Bone marrow (tissue), 2 donors: ENCODE measurements at places on chromosomes 12 and 14.
A peak's percentile ranks its signal among the peaks of the same experiment; 100 is the strongest.

DNA sequence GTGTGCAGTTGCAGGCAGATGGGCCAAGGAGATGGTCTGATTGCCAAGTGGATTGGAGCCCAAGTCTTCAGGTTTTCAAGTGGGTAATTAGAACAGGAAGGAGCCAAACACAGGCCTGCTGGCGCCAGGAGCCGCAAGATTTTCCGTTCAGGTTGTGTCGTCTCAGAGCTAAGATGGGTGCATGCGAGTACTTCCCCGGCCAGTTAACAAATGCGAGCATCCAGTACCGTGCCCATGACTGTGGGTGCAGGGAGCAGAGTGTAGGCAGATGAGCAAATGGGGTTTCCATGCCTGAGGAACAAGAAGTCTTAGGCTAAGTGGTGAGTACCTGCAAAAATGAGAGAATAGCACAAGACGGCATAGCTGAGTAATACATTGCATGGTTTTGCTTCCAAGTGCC, 90.5 kb downstream of the CHST11 start:
- DNase-seq = no peak

- DNase-seq = no peak
These were observed 175.1 kb downstream of the NRXN3 start for GRCh38 chr14:78345131-78345744.

GRCh38 chr14:74275241-74275841, 27.4 kb downstream of the ABCD4 start:
- no peak for DNase-seq

DNA sequence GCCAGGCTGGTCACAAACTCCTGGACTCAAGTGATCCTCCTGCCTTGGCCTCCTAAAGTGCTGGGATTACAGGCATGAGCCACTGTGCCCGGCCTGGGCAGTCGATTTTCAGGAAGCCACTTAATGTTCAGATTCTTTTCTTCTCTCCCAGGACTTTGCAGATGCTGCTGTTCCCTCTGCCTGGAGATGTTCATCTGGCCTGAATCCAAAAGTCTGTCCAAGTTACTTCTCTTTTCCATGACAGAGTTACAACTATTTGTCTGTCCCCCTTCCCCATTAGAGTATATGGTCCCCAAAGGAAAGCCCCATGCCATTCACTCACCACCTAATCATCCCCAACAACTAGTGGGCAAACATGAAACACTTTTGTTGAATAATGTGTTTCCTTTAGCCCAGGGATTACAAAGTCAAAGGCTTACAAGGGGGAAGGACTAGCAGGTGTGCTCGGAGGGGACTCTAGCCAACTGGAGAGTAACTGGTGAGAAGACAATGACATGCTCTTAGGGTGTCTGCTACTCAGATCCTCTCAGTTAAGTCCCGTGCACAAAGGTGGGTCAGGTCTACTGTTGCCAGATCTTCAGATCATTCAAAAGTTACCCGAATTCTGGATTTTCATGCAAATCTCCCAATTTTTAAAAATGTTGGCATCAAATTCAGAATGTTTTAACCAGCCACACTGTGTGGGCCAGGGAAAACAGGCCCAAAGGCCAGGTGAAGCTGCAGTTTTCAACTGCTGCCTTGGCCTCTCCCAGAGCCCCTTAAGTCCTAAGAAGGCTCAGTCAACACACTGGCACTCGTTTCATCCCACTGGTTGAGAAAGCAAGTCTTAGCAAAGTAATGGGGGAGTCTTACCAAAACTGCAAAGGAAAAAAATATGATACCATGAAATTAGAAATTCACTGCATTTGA, 29.6 kb downstream of the NUDT4 start:
- DNase-seq = no peak

GRCh38 chr12:43692064-43692463, 66.5 kb downstream of the PUS7L start:
- DNase-seq = no peak

GRCh38 chr12:50065726-50066310, 8.4 kb downstream of the ASIC1 start:
- DNase-seq = no peak

- DNase-seq = no peak
These were observed 86.1 kb downstream of the ALG10 start for GRCh38 chr12:34108405-34108803.

DNA sequence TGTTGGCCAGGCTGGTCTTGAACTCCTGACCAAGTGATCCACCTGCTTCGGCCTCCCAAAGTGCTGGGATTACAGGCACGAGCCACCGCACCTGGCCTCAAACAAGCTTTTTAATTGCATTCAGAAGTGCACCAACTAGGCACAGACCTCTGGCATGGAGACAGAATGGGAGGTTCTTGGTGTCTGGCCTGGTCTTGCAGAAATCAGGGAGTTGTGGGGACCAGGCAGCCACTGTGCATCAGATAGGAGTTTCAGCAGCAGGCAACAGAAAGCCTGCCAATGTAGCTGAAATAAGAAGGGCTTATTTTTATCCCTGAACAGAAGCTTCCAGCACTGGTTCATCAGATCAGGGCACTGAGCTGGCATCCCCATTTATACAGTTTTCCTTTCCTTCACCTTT, 22.2 kb upstream of the TCL1B start:
- no peak for DNase-seq

DNA sequence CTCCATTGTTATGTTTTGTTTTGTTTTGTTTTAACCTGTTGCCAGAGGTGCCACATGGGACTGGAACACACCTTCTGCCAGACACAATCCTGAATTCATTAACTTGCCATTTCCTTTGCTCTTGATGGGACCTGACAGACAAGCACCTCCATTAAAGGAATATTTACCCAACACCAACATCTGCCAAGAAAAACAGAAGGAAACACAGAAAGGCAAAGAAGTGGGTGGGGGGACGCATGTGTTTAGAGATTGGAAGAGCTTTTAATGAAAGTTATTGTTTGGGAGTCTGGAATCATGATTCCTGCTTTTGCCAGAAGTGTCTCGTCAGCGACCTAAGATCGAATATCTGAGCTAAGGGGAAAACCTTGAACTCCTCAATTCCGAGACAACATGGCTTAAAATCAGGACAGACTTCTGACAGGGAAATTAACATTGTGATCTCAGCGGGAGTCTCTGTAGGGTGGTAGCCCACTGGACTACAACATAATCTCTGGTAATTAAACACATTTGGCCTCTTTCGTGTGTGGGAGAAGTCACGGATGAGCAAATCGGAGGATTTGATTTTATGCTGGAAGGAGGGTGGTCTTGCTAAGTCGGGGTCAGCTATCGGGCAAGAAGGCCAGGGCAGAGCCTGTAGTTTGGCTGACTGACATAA, 210.4 kb upstream of the FAR2 start:
- DNase-seq = no peak

- no peak for DNase-seq
These were observed 120.0 kb upstream of the NOS1 start for GRCh38 chr12:117481470-117481869.

DNA sequence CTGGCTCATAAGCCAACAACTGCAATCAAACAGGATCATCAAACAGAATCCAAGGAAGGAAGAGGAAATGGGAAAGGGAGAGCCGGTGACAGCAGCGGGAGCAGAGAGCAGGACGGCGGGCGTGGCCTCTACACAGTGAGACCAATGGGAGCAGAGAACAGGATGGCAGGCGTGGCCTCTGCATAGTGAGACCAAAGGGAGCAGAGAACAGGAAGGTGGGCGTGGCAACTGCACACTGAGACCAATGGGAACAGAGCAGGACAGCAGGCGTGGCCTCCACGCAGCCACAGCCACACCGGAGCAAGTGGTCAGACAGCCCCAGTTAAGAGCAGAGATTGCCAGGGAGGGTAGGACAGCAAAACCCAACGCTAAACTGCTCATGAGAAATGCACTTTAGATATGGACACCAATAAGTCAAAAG, 16.4 kb downstream of the LRCOL1 start:
- DNase-seq = no peak

GRCh38 chr12:110821917-110822316, 24.9 kb upstream of the CCDC63 start:
- DNase-seq = no peak

- DNase-seq = no peak
These were observed 220 bp upstream of the KRT83 start for GRCh38 chr12:52321418-52321817.

GRCh38 chr12:96549341-96549740, 60.0 kb downstream of the CFAP54 start:
- no peak for DNase-seq

DNA sequence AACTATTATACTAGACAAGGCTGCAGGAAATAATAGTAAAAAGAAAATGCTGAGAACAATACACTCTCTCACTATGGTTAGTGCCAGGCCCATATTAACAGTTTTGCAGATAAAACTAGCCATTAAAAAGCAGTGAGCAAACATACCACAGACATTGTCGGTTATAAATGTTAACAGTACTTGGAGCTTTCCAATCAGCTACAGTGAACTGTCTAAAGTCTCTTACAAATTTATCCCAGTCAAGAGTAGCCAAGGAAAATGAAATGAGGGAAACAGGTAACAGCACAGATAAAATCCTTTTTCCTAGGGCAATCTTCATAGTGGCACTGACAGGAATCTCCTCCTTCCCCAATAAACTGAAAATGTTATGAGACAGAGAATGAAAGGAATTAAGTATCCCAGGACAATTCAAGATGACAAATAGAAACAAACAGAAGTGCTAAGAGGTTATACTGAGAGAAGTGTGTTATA, 30.8 kb downstream of the PAWR start:
- DNase-seq = no peak

GRCh38 chr14:104758981-104759969, 6.3 kb downstream of the SIVA1 start:
- DNase-seq = no peak

DNA sequence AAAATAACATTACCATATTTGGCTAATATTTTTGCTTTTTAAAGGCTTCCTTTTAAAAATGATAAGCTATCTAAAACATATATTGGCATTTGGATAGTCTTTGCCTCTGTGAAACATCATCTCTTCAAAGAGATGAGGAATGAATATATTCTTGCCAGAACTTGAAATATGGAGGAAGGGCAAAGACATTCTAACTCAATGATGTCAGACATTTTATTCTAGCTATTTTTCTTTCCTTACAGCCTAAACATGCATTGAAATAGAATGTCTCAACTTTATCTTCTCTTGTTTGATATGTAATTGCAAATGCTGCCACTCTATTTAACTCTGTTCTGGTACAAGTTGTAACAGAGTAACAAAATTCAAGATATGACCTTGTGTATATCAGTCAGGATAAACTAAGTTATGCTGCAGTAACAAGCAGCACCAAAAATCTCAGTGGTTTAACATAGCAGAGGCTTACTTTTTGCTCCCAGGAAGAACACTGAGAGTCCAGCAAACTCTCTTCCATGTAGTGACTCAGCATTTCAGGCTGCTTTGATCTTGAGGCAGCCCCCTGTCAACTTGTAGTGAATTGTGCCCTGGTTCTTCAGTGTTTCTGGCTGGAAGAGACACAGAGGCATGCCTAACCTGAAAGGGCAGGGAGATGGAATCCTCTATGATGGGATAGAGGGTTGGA, 11.0 kb downstream of the IRAK3 start:
- DNase-seq = no peak

- peak; percentile 1 for DNase-seq
These were observed 8.5 kb upstream of the CFL2 start for GRCh38 chr14:34722723-34723545.

- no peak for DNase-seq
These were observed 91.3 kb upstream of the DNM1L start for GRCh38 chr12:32587581-32588495.

DNA sequence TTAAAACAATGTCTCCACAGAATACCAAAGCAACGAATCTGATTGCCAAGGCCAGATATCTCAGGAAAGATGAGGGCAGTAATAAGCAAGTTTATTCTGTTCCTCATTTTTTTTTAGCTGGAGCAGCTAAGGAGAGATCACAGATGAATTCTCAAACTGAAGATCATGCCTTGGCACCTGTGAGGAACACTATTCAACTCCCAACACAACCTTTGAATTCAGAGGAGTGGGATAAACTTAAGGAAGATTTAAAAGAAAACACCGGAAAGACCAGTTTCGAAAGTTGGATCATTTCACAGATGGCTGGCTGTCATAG, 994 bp downstream of the PRORP start:
- DNase-seq = no peak

DNA sequence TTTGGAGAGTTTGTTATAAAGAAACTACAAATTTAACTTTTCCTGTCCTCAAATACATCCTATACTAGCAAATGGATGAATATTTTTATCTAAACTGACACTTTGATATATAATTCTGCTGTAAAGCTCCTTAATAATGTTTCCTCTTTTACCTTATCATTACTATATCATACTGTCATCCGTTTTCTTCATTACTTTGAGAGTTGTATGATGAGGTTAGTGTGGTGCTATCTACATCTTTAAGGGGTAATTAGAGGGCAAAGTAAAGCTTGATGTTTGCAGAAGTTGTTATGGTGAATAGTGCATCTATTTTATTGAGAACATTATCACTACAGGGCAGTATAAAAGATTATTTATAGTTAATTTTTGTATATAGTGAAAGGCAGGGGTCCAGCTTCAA, 36.1 kb downstream of the LIN7A start:
- no peak for DNase-seq

- no peak for DNase-seq
These were observed 44.6 kb upstream of the FZD10 start for GRCh38 chr12:130117701-130118100.

- DNase-seq = no peak
These were observed 1.9 kb downstream of the FAM222A start for GRCh38 chr12:109715310-109716091.

- no peak for DNase-seq
These were observed 42.6 kb downstream of the SOCS2 start for GRCh38 chr12:93614917-93615596.

- no peak for DNase-seq
These were observed 82.5 kb downstream of the MAP3K9 start for GRCh38 chr14:70726651-70727375.

DNA sequence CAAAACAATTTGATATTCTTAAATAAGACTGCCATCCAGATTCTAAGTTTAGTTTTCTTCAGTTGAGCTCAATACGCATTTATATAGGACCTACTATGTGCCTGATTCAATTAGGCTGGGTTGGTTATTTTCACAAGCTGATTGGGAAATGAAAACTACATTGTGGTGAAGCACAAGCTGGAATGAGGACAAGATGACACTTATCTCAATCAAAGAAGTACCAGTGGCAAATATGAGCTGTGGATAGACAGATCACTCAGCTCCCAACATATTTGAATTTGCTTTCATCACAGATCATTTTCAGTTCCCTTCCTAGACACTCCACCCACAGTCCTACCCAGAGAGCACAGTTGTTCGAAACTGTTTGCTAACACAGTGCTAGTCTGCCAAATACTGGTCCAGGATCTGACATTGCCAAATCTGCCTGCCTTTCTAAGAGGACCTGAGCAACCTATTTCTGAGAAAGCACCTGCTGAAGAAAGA, 74.7 kb downstream of the LLPH start:
- no peak for DNase-seq

- DNase-seq = no peak
These were observed 86.2 kb upstream of the GNG2 start for GRCh38 chr14:51774209-51774608.

DNA sequence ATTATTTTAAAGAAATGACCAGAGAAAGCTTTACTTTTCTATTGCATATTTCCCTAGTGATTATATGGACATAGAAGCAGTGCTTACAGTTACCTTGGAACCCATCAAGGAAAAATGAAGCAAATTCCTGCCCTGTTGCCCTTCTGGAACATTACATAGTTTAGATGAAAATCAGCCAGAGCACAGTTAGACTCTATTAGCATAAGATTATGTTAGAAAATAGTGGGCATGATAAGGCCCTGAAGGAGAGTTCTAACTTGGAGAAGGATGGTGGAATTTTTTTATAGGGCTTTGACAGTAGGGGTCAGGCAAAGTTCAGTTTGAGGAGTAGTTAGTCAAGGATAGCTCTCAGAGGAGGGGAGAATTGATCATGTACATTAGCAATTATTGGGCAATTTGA, 74.3 kb downstream of the FUT8 start:
- no peak for DNase-seq
